Liver (tissue), 10 donors: ENCODE measurements at places on chromosomes 7 and 10. TPM values are rescaled to one million over a fixed set of nuclear protein-coding genes. Genes with fewer than 3 reads are reported as not detected.

ZNF722 gene
- total RNA-seq = not detected

CDH23 gene
- total RNA-seq = 1.5 TPM

ACBD5 gene
- total RNA-seq = 39.7 TPM

CNPY1 gene
- total RNA-seq = not detected

LRRC61 gene
- 17.2 TPM for total RNA-seq

ADAMTS14 gene
- 0.33 TPM for total RNA-seq

UPK3B gene
- total RNA-seq = 0.42 TPM

ERVW-1 gene
- not detected for total RNA-seq
